Effector memory CD8-positive, alpha-beta T cell (primary cell): ENCODE measurements at places on chromosomes 5 and 9.

GRCh38 chr5:178320281-178320855, 87.8 kb upstream of the PHYKPL start:
- no peak for DNase-seq

- no peak for DNase-seq
These were observed 104.0 kb downstream of the PLCXD3 start for GRCh38 chr5:41406424-41406823.

GRCh38 chr9:2413160-2413805, 208.3 kb upstream of the VLDLR start:
- DNase-seq, result no peak

DNA sequence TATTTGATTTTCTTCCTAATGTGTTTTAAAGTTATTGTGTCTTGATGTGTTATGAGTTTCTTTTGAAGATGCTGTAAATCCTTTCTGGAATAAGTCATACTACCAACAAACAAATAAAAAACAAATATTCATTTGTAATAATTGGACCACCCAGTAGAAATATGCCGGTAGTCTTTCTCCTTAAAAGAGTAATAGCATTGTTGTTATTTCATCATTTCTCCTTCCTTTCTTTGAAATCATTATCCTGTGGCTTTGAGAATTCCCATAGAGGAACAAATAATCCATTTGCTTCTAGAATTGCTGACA, 169.4 kb downstream of the NNT start:
- DNase-seq, result no peak

DNA sequence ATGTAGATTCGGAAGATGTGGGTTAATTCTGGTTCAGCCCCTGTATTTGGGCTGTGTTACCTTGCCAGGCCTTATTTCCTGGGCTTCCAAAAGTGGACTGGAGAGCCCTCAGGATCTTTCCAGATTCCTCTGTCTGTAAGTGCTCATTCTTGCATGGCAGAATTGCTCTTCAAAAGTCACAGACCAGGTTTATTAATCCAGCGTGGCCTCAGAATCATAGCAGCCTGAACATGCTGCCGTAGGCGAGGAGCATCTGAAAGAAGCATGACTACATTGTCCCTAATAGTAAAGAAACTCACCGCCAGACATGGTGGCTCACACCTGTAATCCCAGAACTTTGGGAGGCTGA, 307.8 kb downstream of the GADD45G start:
- no peak for DNase-seq
